ENCODE measurements at places on chromosomes 7 and 10. TPM values are rescaled to one million over a fixed set of nuclear protein-coding genes. Genes with fewer than 3 reads are reported as not detected.

ACSL5 gene
- 8.1 TPM for total RNA-seq

UBTD1 gene
- total RNA-seq, result 36.5 TPM

PAX4 gene
- total RNA-seq, result not detected

OIT3 gene
- total RNA-seq, result under 0.01 TPM

BEND7 gene
- 0.81 TPM for total RNA-seq

CREB3L2 gene
- total RNA-seq, result 31.4 TPM

RHOBTB1 gene
- total RNA-seq, result 7.8 TPM

CCL26 gene
- total RNA-seq, result not detected

PNLIPRP2 gene
- not detected for total RNA-seq

LIPJ gene
- not detected for total RNA-seq

PRSS2 gene
- total RNA-seq, result not detected
